NCI-H1105 treated with DMSO at 0.1 percent for 48 hours (cell line): ENCODE measurements at places on chromosomes 11 and 22.

DNA sequence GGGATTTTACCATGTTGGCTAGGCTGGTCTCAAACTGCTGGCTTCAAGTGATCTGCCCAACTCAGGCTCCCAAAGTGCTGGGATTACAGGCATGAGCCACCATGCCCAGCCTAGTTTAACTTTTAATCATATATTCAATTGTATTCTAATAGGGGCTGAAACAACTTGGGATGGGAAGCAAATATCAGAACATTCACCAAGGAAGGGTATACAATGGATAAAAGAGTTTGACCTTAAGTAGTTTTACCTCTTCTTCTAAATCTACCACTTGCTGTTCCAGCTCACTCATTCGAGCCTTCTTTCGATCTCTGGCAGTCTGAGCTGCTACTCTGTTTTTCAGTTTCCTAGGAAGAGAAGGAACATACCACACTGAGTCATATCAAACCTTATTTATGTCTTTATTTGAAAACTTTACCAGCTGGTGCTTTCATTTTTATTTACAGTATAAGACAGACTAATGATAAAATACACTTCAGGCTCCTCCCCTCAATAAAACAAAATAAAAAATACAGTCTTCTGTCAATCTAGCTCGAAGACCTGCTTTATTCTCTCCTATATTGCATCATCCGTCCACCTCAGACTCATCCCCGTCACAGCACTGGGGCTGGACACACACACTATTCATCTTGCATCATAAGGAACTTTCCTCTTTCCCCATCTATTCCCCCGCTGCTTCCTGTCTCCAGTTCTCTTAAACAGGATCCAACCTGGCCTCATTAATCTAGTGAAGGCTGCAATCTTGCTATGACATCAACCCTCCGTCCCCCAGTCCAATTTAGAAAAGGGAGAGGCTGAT is 1.4 kb downstream of the XBP1 start:
- DNase-seq: peak; percentile 37

DNA sequence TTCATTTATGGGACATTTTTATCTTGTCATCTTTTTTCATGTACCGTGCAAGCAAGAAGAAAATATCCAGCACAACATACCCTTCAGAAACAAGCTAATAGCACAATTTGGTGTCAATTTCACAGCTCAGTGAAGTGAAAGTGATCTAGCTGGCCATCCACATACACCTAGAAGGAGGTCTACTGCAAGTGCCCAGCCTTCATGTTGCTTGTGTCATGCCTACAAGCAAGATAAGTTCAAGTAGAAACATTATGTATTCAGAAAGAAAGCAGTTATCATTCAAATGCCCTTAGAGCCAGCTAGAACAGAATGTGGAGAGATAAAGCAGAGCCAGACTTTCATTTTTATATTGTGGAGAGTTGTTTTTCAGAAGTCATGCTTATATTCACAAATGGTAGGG is 325.7 kb upstream of the PITPNB start:
- DNase-seq: no peak

- no peak for DNase-seq
Measured at GRCh38 chr11:26137651-26138050, 194.3 kb upstream of the ANO3 start.

DNA sequence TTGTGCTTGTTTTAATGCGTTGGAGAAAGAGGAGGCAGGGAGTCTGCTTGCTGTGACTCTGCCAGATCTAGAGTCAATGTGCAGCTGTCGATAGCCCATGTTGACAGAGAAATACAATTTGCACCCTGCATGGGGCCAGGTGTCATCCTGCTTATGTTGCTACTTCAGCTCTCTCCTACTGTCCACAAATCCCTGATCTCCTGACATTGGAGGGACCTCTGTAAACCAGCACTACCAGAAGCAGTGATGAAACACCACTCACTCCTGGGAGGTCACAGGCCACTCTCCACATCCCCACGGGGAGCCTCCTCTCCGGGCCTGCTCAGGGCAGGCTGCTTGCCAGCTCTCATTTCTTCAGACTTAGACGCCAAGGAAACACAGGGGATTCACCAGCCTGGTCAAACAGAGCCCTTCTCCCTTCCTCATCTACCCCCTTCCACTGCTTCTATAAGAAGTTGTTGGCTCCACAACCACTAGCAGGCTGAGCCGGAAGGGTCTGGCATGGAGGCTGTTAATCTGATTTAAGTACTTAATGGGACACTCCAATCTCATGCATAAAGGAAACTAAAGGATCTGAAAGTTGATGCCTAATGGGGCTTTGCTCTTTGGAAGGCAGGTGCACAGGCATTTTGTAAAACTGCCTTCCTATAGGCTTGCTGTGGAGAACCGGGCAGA is 29.9 kb upstream of the CSNK2A3 start:
- peak; percentile 20 for DNase-seq

- DNase-seq: no peak
Measured at GRCh38 chr11:135069063-135069462, 657.0 kb upstream of the B3GAT1 start.

- peak; percentile 92 for DNase-seq
Measured at GRCh38 chr11:96306933-96307775, 35.8 kb downstream of the MAML2 start.

DNA sequence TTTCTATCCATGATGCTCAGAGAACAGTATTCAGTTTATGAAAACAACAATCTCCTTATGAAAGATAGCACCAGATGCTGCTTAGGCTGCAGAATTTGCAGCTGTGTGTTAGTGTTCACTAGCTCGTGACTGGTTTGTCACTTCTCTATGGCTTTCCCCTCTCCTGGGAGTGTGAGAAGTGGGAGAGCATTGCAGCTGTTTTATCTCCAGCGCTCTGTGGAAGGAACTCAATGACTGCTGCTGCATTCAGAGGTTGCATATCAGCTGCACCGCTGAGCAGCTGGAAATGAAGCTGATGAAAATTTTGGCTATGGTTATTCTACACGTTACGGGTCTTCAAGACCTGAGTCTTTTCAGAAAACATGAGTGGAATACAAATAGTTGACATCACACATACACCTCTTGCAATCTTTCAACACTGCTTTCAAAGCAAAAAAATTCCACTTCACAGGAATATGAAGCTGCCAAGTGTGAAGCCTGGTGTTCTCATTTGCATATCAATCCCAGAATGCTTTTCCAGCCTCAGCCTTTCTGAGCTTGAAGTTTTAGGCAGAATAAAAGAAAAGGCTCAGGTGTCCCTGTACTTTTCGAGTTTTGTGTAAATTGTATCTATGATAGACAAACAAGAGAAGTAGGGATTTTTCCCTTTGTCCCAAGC is 149.3 kb upstream of the DDI1 start:
- DNase-seq: no peak

- DNase-seq: peak; percentile 91
Measured at GRCh38 chr11:65498977-65499712, at the start of gene MALAT1. TSS of gene MALAT1 (plus strand) at chr11:65499045.

DNA sequence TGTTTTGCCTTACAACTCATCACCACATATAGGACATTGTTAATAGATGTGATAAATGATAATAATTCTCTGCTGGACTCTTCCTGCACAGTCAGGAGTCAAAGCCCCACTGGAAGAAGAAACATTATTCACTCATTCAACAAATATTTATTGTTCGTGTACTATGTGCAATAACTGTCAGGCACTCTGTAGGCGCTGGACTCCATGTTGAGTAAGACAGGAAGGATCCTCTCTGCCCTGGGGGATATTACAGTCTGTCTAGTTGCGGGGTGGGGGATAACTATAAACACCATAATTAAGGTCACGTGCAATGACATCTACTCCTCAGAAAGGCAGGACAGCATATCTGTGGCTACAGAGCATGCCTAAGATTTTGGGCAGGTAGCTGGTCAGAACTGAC is 281.1 kb downstream of the FAT3 start:
- no peak for DNase-seq

DNA sequence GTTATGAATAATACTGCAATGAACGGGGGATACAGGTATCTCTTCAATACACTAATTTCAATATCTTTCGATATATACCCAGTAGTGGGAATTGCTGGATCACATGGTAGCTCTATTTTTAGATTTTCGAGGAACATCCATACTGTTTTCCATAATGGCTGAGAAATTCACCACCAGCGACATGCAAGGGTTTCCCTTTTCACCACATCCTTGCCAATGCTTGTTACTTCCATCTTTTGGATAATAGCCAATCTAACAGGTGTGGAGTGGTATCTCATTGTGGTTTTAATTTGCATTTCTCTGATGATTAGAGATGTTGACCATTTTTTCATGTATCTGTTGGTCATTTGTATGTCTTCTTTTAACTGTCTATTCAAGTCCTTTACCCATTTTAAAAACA is 5.9 kb downstream of the IL10RA start:
- peak; percentile 47 for DNase-seq

- DNase-seq: no peak
Measured at GRCh38 chr22:42930810-42931420, 73.8 kb upstream of the ARFGAP3 start.

DNA sequence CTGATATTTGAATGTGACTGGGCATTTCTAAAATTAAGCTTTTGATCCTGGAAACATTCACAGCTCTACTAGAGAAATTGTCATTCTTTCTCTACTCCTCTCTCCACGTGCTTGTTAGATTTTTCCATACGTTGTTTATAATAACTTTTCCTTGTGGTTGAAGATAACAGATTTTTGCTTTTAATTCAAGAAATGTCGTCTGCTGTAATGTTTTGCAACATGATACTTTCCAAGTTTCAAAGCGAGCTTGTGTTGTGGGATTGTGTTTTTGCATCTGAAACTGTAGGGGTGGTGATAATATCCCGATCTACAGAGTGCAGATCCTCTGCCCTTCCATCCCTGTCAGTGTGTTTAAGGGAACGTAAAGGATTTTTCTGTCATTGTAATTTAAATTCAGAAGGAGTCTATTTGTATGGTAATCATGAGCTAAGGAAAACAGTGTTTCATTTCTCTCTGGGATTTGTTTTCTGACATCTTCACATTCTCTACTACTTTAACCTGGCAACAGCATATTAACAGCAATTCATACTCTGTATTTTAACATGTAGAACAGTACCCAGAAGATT is 321.4 kb downstream of the FAT3 start:
- DNase-seq: no peak

- no peak for DNase-seq
Measured at GRCh38 chr11:11155962-11156815, 196.9 kb downstream of the CSNK2A3 start.

- DNase-seq: no peak
Measured at GRCh38 chr11:35239471-35240075, 100.6 kb downstream of the CD44 start.

DNA sequence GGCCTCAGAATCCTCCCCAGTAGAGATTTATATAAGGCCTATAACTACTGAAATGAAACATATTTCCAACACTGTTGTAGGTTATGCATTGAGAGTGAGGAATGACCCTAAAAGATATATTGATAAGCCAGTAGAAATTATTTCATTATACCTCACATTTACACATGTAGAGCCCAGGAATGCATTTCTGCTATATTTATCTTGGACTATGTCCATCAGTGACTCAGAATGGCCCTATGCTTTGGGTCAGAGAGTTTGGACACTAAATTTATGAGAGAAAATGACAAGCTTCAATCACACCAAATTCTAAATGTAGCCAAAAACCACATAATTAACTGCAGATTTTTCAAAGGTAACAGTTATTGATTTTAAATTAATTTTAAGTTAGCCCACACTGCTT is 761.9 kb downstream of the DLG2 start:
- no peak for DNase-seq

DNA sequence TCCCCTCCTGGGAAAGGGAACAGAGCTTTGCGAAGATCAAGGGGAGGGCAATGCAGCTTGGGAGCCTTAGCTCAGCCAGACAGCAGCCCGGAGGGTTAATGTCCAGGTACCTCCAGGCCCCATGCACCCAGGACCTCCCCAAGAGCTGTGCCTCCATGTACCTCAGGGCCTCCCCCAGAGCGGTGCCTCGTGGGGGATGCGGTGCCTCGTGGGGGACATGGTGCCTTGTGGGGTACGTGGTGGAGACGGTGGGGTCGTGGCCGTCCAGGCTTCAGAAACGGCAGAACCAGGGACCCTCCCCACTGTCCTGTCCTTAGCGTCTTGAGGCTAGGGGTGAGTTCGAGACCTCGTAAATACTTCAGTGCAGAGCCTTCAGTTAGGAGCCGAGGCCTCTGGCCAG is 33.2 kb downstream of the BRSK2 start:
- no peak for DNase-seq

- no peak for DNase-seq
Measured at GRCh38 chr11:85301895-85302678, 325.1 kb downstream of the DLG2 start.

GRCh38 chr22:29359469-29359868 is 28.9 kb downstream of the AP1B1 start:
- no peak for DNase-seq

DNA sequence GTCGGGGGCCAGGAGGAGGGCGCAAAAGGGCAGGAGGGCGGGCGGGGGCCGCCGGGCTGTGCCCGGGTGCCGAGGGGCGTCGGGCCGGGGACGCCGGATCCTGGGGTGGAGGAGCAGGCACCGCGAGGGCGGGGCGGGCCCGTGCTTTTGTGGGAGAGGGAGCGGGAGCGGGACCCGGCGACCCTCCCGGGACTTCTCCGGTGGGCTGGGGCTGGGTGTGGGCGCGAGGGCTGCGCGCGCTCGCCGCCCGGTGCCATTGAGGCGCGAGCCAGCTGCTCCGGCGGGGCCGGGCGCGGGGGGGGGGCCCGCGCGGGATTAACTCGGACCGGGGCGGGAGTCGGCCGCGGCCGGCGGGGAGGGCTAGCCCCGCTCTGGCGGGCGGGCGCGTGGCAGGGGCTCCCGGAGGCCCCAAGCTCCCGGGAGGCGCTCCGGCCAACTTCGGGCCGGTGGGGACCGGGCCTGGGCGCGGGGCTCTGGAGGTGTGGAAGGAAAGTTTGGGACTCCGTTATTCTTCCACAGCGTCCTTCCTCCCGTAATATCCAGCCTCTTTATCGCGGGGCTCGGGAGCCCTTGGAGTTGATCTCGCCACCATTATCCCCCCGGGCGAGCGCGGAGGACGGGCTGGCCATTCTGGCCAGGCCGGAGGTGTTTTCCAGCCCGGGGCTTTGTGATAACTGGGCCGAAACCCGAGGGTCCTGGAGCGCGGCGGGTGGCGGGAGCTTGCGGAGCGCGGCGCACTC is 936 bp downstream of the CECR2 start:
- DNase-seq: no peak

DNA sequence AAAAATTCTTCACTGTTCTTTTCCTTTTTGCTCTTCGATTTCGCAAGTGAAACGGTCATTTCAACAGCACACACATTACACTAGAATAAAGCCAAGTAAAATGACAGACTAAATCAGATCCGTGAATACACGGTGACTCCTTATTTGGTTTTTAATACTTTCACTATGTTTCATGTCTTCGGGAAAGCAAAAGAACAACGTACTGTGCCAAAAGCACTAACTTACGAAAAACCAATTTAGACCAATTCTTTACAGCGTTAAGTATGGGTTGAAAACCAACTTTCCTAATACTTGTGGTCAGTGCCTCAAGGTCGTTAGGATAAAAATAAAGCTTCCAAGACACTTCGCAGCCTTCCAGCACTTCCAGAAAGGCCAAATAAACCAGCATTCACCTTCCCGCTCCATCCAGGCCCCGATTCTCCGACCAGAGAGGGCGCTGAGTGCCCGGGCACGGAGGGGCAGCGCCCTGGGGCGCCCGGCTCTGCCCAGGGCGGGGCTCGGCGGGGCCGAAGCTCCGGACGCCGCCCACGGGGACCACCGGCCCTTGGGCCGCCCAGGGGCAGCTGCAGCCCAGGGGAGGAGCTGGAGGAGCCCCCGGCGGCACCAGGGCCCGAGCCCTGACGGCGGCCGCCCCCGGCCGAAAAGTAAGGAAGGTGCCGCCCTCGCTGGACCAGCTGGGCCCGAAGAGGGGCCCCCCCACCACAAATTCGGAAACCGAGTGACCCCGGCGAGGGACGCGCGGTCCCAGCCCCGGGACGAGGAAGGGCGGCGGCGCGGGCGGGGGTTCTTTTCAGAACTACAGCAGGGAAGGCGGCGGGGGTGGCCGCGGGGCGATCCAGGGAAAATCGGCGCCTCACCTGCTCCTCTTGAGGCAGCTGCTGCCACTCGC is 499 bp downstream of the ATL3 start:
- peak; percentile 21 for DNase-seq
